ENCODE measurements at places on chromosomes 12 and 14.

GRCh38 chr12:26126340-26127284 lies 1.8 kb upstream of the BHLHE41 start:
- peak; percentile 39 for DNase-seq

- no peak for DNase-seq
Observed at GRCh38 chr14:92199763-92200162, 78.0 kb downstream of the CPSF2 start.

GRCh38 chr12:26868447-26869103 lies 35.6 kb upstream of the ITPR2 start:
- DNase-seq = no peak

- no peak for DNase-seq
Observed at GRCh38 chr14:26538176-26538575, 59.7 kb downstream of the NOVA1 start.

DNA sequence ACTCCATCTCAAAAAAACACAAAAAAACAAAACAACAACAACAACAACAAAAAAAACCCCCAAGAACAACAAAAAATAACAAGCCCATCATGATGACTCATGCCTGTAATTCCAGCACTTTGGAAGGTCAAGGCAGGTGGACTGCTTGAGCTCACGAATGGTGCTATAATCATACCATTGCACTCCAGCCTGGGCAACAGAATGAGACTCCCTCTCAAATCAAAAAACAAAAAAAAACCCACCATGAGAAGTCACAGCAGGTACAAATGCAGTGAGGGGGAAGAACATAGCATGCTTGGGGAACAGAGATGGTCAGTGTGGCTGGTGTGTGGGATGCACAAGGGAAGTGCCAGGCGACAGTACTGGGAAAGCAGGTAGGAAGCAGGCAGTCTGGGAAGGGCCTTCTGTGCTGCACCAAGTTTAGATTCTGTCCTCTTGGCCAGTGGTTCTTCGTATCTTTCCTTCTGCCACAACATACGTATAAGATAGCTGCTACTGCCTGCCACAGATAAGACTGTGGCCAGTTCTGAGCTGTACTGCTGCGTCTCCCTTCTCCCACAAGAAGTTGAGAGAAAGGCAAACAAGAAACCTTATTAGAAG lies 28.0 kb downstream of the ATG14 start:
- DNase-seq = no peak

- no peak for DNase-seq
Observed at GRCh38 chr12:28164644-28165275, 25.5 kb upstream of the CCDC91 start.

DNA sequence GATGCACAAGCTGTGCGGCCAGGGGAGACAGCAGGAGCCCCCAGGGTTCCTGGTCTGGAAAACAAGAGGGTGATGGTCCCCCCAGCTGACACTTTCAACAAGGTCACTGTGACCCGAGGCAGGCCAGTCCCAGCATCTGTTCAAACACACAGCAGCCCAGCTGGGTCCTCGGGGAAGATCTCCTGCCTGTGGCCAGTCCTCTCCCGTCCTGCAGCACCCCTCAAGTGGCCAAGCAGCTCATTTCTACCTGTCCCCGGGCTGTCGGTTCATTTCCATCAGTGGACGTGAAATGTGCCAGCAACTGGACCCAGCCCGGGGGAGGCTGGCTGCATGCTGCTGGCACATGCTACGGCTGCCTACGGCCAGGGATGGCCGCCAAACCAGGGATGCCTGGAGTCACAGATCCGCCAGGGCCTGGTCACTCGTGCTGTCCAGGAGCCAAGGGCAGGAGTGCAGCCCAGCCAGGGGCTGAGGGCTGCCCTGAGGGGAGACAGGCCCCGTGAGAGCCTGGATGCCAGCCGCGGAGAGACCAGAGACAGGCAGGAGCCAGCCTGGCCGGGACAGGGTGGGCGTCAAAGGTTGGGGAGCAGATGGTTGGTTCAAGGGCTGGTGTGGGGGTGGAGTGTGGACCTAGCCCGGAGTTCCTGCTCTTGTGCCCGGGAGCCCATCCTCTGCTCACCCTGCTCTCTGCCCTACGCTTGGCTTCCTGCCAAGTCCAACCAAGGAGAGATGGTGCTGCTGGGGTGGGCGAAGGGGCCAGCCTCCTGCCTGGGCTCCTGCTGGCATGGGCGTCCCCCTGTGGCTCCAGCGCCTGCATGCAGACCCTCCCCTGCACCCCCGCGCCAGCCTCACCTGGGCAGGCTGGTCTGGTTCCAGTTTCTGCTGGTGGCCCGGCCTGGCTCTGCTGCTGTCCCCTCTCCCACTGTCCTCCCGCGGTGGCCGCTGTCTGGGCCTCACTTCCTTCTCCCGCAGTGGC lies 143.8 kb downstream of the ADGRD1 start:
- no peak for DNase-seq

DNA sequence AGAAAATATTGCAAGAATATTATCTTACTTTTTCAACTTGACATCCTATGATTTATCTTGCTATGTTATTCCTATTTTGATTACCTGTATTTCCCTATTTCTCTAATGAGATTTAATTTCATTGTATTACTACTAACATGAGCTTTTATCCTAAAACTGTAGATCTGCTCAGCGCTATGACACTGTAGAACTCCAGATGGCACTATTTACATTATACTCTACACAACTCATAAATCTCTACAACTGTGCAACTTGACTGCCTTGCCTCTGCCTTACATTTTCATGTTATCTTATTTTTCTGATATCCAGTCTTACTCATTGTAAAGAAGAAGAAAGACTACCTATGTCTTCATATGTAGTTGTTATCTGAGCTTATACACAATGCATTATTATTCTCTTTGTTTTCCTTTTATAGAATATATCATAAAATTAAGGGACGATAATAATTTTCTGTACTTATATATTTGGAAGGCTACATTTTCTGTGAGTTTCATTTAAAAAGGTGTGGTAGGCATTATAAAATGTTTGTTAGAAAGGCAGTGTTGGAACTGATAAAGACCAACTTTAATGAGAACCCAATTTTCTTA lies 24.1 kb downstream of the NUP37 start:
- peak; percentile 48 for DNase-seq

GRCh38 chr14:76754586-76754985 lies 6.7 kb upstream of the VASH1 start:
- DNase-seq = no peak

DNA sequence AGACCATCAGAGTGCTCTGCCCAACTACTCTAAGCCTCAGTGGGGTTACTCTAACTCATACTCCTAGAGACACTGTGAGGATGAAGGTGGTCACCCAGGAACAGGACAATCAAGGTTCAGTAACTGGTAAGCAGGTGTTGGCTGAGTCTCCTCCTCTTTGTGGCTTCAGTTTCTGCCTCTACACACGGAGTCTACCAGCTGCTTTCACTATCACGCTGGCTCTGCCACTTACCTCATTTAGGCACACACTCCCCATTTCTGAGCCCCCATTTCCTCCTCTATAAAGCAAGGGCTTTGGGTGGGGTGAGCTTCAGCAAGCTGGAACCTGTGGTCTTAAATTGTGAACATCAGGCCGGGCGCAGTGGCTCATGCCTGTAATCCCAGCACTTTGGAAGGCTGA lies 7.3 kb upstream of the TCHP start:
- no peak for DNase-seq

DNA sequence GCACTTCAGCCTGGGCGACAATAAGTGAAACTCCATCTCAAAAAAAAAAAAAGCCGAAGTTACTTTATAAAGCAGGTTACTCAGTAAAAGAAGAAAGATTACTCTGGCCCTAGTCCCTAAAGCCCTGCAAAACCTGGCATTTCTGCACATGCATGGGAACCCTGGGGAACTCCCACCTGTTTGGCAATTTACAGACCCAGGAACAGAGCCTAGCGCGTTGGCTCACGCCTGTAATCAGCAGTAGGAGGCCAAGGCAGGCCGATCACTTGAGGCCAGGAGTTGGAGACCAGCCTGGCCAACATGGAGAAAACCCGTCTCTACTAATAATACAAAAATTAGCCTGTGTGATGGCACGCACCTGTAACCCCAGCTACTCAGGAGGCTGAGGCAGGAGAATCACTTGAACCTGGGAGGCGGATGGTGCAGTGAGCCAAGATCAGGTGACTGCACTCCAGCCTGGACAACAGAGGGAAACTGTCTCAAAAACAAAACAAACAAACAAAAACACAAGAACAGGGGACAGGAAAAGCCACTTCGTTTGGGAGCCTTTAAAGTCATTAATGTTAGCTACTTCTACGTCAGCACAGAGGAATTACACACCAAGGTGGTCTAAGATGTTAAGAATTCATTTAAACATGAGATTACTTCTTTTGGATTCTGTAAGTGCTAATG lies 34.1 kb upstream of the SPTSSA start:
- DNase-seq = no peak

- DNase-seq = no peak
Observed at GRCh38 chr12:123671876-123672275, 963 bp downstream of the TCTN2 start.

- DNase-seq = no peak
Observed at GRCh38 chr14:66758031-66758613, 250.2 kb downstream of the GPHN start.

DNA sequence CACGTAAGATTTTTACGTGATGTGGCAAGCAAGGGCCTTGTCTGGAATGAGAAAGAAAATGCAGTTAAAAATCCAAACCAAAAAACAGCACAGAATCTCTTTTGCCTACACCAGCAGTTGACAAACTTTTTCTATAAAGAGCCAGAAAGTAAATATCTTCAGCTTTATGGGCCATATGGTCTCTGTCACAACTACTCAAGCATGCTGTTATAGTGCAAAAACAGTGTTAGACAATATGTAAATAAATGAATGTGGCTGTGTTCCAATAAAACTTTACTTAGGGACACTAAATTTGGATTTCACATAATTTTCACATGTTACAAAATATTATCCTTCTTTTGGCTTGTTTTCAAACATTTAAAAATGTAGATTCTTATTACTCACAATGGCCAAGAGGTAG lies 6.2 kb upstream of the ELK3 start:
- DNase-seq = no peak

DNA sequence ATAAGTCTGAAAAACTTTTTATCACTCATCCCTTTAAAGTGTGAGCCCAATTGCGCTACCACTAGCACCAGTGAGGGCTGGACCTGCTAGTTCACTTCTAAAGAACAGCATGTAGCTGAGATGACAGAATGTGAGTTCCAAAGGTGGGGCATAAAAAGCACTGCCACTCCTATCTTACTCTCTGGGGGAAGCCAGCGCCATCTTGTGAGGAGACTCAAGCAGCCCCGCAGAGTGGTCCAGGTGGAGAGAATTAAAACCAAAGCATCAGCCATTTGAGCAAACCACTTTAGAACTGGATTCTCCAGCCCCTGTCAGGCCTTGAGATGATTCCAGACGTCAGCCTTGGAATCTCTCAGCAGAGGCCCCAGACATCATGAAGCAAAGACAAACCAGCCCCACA lies 39.9 kb downstream of the TMEM132D start:
- no peak for DNase-seq

DNA sequence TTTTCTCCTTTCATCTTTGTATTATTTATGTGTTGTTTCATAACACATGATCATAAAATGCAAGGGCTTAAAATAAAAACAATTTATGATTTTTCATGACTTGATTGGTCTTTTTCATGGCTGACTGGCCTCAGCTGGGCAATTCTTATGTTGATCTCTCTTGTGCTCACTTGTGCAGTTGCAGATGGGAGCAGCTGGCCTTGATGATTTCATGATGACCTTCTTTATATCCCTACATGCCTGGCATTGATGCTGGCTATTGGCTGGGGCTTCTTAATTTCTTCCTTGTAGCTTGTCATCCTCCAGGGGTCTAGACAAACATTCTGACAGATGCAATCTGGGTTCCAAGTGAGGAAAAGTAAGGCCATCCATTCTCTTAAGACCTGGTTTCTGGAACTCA lies 1832.8 kb upstream of the FLRT2 start:
- DNase-seq = no peak

GRCh38 chr12:42473130-42473529 lies 116.4 kb downstream of the PRICKLE1 start:
- no peak for DNase-seq

- DNase-seq = peak; percentile 30
Observed at GRCh38 chr12:6201213-6201608, 1.0 kb downstream of the CD9 start.

DNA sequence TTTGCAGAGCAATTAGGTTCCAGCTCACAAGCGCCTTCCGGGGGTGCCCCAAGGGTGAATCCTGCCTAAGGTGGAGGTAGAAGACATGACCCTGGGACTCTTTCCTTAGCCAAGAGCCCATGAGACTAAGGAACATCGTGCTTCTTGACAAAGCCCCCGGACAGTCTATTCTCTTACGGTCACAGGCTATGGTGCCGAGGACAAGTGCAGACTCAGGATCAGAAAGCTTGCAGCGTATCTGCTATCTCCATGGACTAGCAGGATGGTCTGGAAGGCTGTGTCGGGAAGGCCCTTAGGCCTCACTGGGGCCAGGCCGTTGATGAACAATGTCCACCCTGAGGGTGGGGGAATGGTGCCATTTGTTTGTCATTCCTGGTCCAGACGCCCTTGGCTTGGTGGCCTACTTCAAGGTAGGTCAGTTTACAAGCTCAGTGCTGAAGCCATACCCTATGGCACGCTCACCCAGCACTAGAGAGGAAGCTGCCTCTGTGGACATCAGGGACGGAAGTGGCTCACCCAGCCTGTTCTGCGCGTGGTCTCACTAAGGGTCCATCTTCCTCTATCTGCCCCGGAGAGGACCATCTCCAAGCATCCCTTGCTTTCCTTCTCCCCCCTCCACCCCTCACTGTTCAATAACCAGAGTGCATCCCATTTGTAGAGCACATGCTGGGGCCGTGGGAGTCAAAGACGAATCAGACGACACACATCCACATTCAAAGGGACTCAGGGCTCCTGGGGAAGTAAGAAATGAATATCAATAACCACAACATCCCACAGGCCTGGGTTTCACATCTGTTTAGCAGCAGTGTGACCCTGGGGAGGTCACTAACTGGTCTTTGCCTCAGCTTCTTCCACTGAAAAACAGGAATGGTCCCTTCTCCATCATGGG lies 45.0 kb upstream of the IQSEC3 start:
- no peak for DNase-seq

DNA sequence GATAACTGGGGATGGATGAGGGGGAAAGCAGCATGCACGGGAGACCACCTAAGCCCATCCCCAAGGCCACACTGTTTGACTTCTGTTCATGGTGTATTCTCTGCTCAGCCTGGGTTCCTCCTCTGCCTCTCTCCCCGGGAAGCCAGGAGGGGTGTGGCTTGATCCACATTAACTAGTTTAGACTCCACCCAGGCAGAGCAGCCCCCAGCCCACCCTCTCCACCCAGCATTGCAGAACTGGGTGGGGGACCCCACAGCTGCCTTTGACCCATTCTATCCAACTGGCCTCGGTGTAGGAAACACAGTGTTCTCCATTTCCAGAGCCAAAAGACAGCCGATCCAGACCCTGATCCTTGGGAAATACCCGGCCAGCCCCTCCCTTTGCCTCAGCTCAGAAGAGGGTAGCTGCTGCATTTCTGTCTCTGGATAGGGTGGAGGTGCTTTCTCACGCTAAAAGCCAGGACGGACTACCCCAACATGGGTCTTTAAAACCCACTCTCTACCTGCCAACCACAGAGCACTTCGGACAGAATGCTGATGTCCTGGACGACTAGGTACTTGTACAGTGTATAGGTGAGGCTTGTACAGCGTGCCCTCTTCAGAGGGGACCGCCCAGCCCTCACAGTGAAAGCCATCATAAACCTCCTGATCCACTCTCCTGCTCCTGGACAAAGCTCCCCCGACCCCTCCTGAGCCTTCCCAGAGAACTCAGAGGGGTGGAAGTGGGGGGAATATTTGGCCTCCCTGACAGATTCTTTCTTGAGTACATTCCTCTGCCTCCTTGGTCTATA lies 9.4 kb downstream of the SPRYD3 start:
- no peak for DNase-seq

GRCh38 chr12:52837781-52838608 lies 3.9 kb upstream of the KRT79 start:
- DNase-seq = no peak

GRCh38 chr12:93461503-93461902 lies 5.8 kb upstream of the MRPL42 start:
- no peak for DNase-seq
